CD4-positive, alpha-beta T cell treated with Interleukin-6 at 100 ng/mL for 8 hours (primary cell): ENCODE measurements at places on chromosomes 4 and X.

- peak; percentile 35 for DNase-seq
Measured at GRCh38 chrX:136880003-136880451, 498 bp downstream of the RBMX start.

DNA sequence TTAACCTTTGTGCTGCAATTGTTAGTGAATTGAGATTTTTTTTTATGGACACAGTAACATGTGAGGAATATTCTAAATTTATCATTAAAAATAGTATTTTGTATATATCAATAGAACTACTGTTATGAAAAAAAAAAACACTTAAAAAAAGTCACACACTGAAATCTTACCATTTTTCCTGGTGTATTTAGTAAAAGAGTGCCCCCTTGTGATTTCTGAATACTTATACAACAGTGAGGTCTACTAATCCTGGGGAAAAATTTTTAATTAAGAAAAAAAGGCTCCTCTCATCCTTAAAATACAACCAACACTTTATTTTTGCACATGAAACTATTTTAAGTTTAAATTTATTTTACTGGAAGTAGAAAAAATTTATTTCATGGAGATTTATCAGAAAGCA, 56.4 kb upstream of the SPOCK3 start:
- no peak for DNase-seq

- DNase-seq, result no peak
Measured at GRCh38 chrX:6184900-6185515, 43.7 kb downstream of the NLGN4X start.

DNA sequence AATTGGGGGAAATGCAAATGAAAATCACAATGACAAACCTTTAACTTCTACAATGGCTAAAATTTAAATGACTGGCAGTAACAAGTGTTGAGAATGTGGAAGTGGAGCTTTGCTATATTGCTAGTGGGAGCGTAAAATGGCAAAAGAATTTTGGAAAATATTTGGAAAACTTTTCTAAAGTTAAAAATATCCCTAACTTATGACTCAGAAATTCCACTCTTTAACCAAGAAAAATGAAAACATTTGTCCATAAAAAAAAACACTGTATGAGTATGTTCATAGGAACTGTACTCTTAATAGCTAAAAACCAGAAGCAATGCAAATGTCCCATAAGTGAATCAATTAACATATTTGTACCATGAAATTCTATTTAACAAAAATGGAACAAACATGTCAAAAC, 3.6 kb downstream of the TBCK start:
- DNase-seq, result no peak

- DNase-seq, result peak; percentile 56
Measured at GRCh38 chr4:99811850-99812249, 4.8 kb upstream of the DAPP1 start.

DNA sequence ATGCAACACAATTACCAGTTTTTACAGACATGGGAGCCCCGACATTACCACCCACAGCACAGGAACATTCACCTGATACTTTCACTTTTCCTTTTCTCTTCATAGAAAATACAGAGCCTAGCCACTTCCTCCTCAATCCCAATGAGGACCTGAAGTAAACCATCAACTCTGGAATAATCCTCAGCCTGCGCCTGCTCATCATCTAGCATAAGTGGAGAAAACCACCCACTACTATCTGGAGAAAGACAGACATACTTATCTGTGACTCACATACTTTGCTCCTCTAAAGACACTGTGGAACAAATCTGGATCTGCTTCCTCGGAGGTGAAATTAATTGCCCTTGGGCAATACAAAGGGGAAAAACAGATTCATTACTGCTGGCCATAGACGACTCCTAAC, 47.8 kb downstream of the ZCCHC13 start:
- no peak for DNase-seq
